ENCODE measurements at places on chromosomes 16 and 17.

DNA sequence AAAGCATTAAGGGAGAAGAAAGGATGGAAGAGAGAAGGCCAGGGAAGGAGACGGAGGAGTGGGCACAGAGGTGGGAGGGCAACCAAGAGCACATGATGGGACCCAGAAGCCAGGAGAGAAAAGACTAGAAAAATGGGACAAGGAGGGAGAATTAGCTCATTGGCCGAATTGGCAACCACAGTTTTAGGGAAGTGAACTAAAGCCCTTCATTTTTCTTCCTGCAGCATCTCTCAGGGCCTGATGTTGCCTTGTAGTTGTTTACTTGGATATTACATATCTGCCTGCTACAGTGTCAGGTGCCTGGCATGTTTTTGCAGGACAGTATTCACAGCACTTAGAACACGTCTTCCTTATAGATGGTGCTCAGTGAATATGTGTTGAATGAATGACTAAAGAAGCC is 19.0 kb downstream of the EMP2 start:
- no peak for DNase-seq

- no peak for DNase-seq
Observed at GRCh38 chr17:76935331-76935730, 67.1 kb downstream of the MGAT5B start.

- no peak for DNase-seq
Observed at GRCh38 chr17:14522795-14523387, 222.0 kb downstream of the HS3ST3B1 start.

GRCh38 chr17:58788199-58788598 is 32.5 kb downstream of the PPM1E start:
- DNase-seq, result no peak

DNA sequence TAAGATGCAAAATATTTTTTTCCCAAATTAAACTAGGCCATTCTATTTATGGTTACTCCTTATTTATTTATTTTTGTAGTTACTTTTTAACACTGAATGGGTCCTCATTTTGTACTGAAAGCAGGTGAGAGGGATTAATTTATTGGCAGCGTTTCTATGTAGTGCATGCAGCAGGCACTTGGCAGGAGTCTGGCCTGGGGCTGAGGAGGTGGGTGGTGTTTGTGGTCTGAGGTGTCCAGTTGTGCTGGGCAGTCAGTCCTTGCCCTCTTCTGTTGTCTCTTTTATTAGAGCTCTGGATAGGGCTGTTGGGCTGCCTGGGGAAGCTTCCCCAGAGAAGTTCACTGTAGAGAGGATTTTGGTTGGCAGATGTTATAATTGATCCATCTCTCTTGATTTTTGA is 12.7 kb downstream of the SEC14L1 start:
- no peak for DNase-seq

GRCh38 chr17:61399131-61400065 is at the start of gene TBX2:
Gene TBX2 (plus strand): TSS chr17:61399843. CDS start chr17:61400177, 334 bp downstream.
- DNase-seq, result no peak

DNA sequence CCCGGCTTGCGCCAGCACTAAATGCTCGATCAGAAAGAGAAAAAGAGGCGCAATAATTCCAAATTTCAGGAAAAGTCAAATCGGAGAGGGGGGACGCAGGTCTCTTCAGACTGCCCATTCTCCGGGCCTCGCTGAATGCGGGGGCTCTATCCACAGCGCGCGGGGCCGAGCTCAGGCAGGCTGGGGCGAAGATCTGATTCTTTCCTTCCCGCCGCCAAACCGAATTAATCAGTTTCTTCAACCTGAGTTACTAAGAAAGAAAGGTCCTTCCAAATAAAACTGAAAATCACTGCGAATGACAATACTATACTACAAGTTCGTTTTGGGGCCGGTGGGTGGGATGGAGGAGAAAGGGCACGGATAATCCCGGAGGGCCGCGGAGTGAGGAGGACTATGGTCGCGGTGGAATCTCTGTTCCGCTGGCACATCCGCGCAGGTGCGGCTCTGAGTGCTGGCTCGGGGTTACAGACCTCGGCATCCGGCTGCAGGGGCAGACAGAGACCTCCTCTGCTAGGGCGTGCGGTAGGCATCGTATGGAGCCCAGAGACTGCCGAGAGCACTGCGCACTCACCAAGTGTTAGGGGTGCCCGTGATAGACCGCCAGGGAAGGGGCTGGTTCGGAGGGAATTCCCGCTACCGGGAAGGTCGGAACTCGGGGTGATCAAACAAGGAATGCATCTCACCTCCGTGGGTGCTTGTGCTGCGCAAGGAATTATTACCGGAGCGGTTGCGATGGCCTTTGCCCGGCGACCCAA is 4.0 kb upstream of the DLX4 start:
- DNase-seq, result no peak

DNA sequence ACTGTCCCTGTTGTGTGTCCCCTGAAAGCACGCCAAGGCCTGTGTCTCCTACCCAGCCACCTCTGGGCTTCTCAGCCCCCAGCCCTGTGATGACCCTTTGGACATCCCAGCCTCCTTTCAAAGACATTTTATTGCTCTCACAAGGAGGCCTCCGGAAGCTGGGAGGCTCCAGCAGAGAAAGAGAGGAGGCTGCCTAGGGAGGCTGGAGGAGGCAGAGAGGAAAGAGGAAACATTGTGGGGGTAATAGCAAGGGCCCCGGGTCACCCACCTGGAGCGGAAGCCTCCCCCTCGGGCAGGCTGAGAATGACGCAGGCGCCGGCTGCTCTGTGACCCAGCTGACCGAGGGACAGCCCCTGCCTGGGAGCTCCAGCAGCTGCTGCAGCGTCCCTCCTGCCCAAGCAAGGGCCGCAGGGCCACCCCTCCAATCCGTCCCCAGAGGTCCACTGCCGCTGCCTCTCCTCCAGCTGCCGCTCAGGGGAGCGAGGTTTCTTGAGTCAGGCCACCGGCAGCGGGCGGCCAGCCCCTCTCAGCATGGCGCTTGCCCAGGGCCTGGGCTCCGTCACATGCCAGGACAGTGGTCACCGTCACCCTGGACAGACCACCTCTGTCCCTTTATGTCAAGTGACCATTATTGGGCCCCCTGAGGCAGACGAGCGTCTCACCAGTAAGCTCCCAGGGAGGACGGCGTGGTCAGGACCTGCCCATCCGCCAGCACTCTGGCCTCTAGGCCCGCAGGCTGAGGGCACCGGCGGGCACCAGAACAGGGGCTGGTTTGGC is 29.3 kb downstream of the ACTG1 start:
- no peak for DNase-seq

GRCh38 chr17:68942389-68942788 is 12.8 kb downstream of the ABCA8 start:
- no peak for DNase-seq

GRCh38 chr17:6374761-6375312 is 60.1 kb downstream of the AIPL1 start:
- DNase-seq, result no peak

DNA sequence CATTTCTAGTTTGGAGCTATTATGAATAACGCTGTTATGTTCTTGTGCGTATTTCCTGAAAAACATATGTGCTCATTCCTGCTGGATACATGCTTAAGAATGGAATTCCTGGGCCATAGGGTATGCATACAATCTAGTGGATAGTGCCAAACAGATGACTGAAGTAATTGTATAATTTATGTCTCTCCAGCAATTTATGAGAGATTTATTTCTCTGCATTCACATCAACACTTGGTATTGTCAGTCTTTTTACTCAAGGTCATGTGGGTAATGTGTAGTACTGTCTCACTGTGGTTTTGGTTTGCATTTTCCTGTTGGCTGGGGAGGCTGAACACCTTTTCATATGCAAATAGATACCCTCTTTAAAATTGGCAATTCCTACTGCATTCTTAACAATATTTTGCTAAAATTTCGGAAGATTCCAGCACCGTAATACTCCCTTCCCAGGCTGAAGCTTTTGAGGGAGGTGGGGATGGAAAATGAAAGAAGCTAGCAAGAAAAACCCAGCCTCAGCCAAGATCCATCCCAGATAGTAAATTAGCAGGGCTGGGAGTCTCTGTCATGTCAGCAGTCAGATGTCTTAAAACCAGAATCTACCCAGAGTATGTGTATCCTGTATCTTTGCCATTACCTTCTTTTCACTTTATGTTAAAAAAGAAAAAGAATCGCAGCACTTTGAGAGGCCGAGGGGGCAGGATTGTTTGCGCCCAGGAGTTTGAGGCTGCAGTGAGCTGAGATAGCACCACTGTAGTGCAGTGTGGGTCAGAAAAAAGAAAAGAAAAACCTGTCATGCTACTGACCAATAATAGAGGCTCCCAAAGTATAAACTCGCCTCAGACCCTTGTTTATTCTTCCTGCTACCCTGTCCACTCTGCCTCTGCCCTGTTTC is 204.9 kb downstream of the LGALS9B start:
- no peak for DNase-seq

- DNase-seq, result no peak
Observed at GRCh38 chr17:41652461-41652970, 28.1 kb upstream of the KRT17 start.

DNA sequence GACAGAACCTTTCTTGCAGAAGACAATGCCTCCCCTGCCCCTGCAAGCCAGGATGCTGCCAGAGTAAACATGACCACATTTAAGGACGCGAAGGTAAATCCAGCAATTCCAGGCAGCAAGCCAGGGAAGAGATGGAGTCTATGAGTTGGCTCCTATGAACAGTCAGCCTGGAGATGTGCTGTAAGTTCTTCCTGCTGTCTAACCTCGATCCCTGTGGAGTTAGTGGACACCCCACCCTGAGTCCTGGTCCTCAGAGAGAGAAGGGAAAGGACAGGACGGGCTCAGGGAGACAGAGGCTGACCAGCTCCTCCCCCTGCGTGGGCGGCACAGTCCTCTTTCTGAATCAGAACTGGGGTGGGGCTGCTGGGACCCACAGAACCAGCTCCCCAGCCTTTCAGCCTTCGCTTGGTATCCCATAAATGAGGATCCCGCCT is 24.9 kb downstream of the CDC42EP4 start:
- no peak for DNase-seq

DNA sequence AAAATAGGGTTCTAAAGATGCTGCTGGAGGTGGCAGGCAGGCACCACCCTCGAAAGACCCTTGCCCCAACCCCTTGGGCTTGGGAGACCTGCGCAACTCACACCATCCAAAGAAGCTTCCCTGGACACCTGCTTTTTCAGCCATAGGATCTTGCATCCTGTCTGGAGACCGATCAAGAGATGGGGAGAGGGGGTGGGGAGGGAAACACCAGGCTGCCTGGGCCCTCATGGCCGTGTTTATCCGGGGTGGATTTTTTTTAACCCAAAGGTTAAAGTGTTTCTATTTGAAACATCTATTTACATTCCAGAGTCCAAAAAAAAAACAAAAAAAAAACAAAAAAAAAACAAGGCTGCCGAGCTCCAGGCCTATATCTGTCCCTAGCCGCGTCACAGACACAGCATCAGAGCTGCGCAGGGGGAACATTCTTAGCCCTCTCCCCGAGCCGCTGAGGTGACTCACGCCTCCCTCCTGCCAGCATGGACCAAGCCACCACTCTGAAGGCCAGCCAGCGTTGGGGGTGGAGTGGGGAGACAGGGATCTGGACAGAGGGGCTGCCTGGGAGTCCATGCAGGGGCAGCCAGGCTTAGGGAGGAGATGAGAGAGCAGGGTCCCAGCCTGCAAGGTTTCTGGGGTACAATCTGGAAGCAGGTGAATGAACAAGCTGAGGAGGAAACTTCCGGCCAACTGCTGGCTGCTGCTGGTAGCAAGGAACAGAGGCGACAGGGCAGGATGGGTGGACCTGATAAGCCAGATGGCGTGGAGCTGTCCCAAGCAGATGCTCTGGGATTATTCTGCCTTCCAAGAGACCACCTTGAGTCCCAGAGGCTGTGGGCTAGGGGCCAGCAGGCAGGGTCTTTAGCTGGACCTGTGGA is 14.8 kb downstream of the HDAC5 start:
- DNase-seq, result no peak

- DNase-seq, result no peak
Observed at GRCh38 chr16:58543685-58544084, 28.4 kb downstream of the SETD6 start.

DNA sequence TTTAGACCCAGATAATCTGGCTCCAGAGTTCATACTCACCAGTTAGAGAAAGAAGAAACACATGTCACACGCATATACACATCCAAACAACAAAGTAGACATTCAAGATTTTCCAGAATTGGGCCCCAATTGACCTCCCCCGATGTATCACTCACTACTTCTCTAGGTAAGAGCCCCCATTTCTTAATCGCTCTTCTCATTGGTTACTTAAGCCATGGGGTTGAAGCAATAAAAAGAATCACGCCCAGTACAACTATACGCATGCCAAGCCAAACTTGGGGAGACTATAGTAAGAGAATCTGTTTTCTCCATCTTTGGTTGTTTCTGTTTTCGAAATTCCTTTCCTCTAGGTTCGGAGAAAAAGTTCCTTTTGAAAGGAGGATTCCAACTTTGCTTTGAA is 565 bp downstream of the DDX52 start:
- no peak for DNase-seq

GRCh38 chr17:41717408-41718286 is 5.5 kb downstream of the GAST start:
- DNase-seq, result no peak

DNA sequence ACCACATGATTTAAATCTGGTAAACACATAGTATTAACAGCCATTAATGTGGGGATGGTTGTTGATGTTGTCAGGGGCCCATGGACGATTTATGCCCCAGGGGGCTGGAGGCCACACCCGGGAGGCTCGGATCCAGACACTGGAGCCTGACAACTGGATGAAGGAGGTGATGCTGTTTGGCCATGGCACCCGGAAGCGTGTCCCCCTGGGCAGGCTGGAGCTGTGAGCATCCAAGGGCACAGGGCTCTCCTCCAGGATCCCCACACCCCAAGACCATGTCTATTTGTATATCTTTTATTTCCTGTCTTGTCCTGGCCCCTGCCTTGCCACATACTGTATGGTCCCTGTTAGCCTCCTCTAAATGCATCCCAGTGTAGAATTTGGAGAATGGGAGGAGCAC is 4.6 kb downstream of the RSAD1 start:
- no peak for DNase-seq

DNA sequence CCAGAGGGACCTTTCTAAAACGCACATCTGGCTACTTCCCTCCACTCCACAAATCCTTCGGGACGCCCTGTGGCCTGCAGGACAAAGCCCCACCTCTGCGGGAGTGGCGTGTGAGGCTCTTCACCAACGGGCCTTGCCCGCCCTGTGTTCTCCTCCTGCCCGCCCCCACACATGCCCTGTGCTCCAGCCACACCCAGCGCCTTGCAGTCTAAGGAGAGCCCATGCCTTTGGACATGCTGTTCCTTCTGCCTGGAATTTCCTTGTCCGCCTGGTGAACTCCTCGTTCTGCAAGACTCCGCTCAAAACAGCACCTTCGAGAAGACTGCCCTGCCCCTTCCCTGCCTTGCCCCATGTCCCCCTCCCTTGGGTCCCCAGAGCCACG is 7.4 kb downstream of the ELOB start:
- no peak for DNase-seq

DNA sequence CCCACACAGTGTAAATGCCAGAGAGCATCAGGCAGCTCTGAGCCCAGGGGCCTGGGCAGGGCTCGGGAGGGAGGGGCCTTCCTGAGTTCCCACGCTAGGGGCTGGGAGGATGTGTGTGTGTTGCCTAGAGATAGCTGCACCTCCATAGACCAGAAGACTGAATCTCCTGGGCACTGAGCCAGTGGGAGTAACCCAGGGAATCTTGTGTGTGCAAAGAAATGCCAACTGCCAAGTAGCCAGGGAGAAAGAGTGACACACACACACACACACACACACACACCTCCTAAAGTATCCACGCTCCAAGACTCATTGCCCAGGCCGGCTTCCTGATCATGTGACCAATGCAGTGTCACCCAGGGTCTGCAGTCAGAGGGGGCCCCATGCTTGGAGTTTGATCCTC is 166.2 kb upstream of the RPL38 start:
- no peak for DNase-seq

- DNase-seq, result no peak
Observed at GRCh38 chr17:45981306-45981705, 17.7 kb upstream of the STH start.

Data from NCI-H1417 treated with DMSO at 0.1 percent for 48 hours (cell line).